ENCODE measurements at places on chromosomes 13 and 19. TPM values are rescaled to one million over a fixed set of nuclear protein-coding genes. Genes with fewer than 3 reads are reported as not detected.

The MAMSTR gene
- total RNA-seq: 6.5 TPM

The ZNF208 gene
- total RNA-seq: not detected

The ZNF829 gene
- 3.0 TPM for total RNA-seq

The APOE gene
- 290 TPM for total RNA-seq

The SIGLEC14 gene
- not detected for total RNA-seq

The KLHL1 gene
- not detected for total RNA-seq

The DAND5 gene
- 0.16 TPM for total RNA-seq

The OPA3 gene
- 11.6 TPM for total RNA-seq

The ERICH4 gene
- total RNA-seq: not detected

The ZNF470 gene
- total RNA-seq: 4.7 TPM

The C1QTNF9 gene
- not detected for total RNA-seq

The CCL25 gene
- 0.29 TPM for total RNA-seq

The JSRP1 gene
- 0.80 TPM for total RNA-seq

The FARP1 gene
- total RNA-seq: 267 TPM

The FSD1 gene
- 16.4 TPM for total RNA-seq

The ZFR2 gene
- total RNA-seq: 2.6 TPM

The IL17D gene
- total RNA-seq: 6.2 TPM

The MZF1 gene
- total RNA-seq: 43.9 TPM

The KPNA3 gene
- 36.8 TPM for total RNA-seq

The NFILZ gene
- not detected for total RNA-seq

The BCL3 gene
- total RNA-seq: 14.9 TPM

The ZNF441 gene
- total RNA-seq: 9.6 TPM

The CABP5 gene
- not detected for total RNA-seq

The DBP gene
- total RNA-seq: 13.1 TPM

The PCP2 gene
- 1.5 TPM for total RNA-seq

All from mesothelial cell of epicardium (in vitro differentiated cells).